IPS DF 6.9 (cell line): ENCODE measurements at places on chromosomes 6 and 20.

DNA sequence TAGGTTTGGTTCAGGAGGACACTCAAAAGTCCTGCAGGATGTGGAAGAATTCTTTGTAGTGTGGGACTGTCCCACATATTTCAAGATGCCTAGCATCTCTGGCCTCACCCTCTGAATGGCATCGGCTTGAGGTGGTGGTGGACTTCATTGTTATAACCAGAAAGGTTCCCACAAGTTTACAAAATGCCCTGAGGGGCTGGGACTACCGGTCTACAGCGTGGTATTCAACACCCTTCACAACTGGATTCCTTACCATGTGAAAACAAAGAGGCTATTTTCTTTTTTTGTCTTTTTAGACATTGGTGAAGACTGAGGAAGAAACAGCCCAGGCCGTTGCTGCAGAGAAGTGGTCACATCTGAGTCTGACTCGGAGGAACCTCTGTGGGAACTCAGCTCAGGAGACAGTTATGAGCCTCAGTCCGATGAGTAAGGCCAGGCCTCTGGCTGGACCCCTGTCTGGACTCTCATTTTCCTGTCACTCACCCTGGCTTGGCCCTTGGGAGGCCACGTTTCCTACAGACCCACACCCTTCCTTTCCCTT, 15.2 kb downstream of the PGBD1 start:
- no peak for DNase-seq

DNA sequence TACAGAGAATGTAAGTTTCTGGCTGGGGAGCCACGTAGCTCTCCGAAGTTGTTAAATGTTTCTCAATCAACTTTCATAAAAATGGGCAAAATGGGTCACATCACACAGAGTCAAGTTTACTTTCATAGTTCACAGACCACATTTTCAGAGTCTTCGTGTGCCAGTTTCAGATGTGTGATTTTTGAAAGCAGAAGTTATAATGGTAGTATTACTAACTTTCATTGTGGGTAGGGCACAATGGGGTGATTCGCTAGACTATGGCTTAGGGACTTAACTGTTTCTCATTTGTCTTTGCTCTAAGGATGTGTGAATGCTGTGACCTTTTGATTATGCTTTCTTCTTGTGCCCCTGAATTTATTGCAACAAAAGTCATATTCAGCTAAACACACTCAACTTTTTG, 109.0 kb upstream of the SUPT3H start:
- no peak for DNase-seq

- no peak for DNase-seq
These were observed 47.9 kb upstream of the CITED2 start for GRCh38 chr6:139422105-139423036.

DNA sequence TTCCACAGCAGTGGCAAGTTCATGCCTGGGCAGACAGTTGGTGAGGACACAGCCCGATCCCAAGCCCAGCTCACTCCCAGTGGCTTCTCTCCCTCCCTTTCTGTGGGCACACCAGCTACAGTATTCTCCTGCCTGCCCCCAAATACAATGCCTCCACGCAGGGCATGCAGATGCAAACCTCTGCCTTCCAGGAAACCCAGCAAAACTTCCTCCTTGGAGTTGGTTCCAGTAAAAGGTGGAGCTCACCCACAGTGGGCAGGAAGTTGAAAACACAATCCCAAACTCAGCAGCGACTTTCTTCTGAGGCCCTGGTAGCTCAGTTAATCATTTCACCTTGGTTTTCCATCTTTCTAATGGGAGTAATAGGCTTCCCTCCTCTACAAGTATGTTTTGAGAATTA, 93.7 kb downstream of the LY86 start:
- no peak for DNase-seq

- no peak for DNase-seq
These were observed 31.8 kb upstream of the PDE7B start for GRCh38 chr6:135819665-135820064.

GRCh38 chr20:21214431-21214830, 88.5 kb downstream of the KIZ start:
- no peak for DNase-seq

GRCh38 chr6:143596866-143597265, 80.9 kb upstream of the PHACTR2 start:
- no peak for DNase-seq

GRCh38 chr6:170233286-170234205, 57.3 kb downstream of the DLL1 start:
- DNase-seq: no peak

DNA sequence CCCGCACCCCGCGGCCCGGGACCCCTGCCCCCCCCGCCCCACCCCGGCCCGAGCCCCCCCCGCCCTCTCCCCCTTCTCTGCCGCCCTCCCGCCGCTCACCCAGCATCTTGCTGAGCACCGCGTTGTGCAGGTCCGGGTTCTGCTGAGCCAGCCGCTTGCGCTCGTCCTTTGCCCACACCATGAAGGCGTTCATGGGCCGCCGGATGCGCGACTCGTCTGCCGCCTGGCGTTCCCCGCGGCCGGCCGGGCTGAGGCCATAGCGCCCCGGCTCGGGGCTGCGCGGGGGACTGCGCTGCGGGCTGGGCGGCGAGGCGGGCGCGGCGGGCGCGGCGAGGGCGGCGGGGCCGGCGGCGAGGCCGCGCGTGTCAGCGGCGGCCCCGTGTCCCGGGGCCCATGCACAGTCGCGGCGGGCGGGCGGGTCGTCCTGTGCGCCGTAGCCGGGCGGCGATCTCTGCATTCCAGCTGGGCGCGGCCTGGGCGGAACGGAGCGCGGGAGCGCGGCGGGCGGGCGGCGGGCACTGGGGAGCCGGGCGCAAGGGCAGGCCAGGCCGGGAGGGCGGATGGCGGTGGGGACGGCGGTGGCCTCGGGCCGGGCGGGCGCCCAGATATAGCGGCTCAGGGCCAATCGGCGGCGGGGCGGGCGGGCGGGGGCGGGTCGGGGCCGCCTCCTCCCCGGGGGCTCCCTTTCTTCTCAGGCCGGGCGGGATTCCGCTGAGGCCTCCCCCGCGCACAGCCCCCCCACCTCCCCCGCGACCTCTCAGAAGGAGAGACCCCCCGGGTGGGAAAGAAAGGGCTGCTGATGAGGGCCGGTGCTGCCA, at the start of gene SOX18:
Gene SOX18, minus strand, starts transcription at position 580 of the 818 bp plus-strand sequence. Its CDS starts 123 bp downstream, at position 457.
- no peak for DNase-seq

GRCh38 chr6:33771146-33772081, 17.5 kb downstream of the LEMD2 start:
- DNase-seq: peak; percentile 82

- no peak for DNase-seq
These were observed 50.6 kb downstream of the LAMA4 start for GRCh38 chr6:112203577-112204349.

- DNase-seq: no peak
These were observed 82.6 kb upstream of the BMP5 start for GRCh38 chr6:55957961-55958422.

- DNase-seq: no peak
These were observed 34.9 kb downstream of the PIGU start for GRCh38 chr20:34642009-34642408.

GRCh38 chr6:7335519-7335918, 22.5 kb upstream of the SSR1 start:
- no peak for DNase-seq

DNA sequence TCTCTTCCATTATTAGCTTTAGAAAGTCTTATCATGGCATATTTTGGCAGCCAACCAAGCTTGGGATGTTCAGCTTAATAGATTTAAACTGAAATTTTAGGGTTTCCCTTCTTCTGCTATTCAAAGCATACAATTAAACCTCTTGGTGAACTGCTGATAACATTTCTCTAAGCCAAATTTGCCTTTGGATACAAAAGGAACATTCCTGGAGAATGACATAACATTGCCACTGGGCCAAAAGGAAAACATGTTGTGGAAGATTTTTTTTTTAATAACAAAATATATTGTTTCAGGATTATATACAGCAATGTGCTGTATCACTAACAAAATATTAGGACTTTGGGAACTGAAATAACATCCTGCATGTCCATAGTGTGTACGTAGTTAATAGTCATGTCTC, 215.1 kb upstream of the TBX18 start:
- DNase-seq: no peak

DNA sequence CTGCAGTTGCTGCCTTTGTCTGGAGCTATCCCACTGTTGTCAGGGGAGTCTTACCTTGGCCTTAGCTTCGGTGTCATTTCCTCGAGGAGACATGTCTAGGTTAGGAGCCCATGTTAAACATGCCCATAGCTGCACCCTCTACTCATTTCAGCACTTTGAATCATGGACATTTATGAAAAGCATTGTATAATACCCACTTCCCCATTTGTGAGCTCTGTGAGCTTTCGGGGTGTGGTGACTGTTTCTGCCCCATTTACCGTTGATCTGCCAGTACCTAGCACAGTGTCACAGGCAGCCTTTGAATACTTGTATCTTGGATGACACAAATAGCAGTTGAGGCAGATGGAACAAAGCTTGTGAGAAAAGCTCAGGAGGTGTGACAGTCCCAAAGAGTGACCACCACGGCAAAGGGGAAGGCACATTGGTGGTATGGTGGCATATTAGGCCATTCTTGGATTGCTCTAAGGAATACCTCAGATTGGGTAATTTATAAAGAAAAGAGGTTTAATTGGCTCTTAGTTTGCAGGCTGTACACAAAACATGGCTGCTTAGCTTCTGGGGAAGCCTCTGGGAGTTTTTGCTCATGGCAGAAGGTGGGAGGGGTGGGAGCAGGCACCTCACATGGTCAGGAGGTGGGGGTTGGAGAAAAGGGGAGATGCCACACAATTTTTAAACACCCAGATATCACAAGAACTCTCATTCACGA, 42.0 kb downstream of the JARID2 start:
- DNase-seq: no peak

- DNase-seq: no peak
These were observed 39.2 kb downstream of the CYP24A1 start for GRCh38 chr20:54134445-54135220.

GRCh38 chr6:45712786-45713185, 302.9 kb downstream of the CLIC5 start:
- DNase-seq: no peak

GRCh38 chr6:36099869-36100483, 30.3 kb upstream of the MAPK13 start:
- DNase-seq: no peak

- DNase-seq: no peak
These were observed 144.7 kb downstream of the SCML4 start for GRCh38 chr6:107679457-107679856.

DNA sequence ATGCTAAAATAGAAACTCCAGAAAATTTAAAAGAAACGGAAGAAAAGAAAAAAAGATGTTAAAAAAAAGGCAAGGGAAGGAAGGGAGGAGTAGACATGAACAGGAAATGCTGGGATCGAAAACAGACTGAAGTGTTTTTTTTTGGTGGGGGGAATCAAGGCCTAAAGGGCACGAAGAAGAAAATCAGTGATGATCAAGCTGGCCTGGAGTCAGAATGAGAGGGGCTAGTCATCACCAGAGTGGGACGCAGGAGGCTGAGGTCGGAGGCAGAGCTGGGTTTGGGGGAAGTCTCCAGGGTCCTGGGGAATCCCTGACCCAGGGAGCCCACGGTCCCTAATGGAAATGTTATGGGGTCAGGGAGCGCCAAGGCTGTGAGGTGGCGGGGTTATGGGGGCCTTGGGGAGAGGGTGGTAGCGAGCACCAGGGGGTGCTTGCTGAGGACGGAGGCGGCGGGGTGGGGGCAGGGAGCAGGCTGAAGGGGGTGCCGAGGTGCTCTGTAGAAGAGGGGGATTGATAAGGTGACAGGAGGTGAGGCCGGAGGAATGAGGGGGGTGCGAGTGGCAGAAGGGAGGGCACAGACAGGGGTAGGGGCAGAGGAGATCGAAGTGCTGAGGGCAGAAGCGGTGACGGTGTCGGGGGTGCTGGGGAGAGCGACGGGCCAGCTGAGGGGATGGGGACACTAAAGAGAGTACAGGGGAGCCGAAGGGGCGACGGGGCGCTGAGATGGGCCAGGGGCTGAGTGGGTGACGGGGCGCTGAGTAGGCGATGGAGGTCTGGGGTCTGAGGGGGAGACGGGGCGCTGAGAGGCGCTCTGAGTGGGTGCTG, 684 bp downstream of the ZNFX1 start:
- no peak for DNase-seq

GRCh38 chr20:50242178-50242514, 51.5 kb downstream of the CEBPB start:
- DNase-seq: no peak

GRCh38 chr20:24808616-24809015, 140.5 kb upstream of the CST7 start:
- no peak for DNase-seq

DNA sequence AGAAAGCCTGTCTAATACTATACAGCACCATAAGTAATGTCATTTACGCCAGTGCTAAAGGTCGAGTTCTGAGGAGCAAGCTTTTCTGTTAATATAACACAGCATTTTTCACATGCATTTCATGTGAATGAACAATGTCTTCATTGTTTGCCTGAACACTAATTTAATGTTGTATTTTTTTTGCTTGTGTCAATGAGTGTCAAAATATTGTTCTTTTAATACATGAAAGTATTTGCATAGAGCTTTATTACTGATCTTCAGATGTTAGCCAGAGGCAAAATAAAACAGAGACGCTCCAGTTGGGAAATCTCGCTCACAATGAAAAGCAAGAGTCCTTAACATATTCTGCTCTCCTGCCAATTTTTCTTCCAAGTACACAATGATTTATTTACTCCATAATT, 151.8 kb downstream of the FOXC1 start:
- DNase-seq: no peak

GRCh38 chr6:132380358-132381029, 20.8 kb downstream of the MOXD1 start:
- no peak for DNase-seq

DNA sequence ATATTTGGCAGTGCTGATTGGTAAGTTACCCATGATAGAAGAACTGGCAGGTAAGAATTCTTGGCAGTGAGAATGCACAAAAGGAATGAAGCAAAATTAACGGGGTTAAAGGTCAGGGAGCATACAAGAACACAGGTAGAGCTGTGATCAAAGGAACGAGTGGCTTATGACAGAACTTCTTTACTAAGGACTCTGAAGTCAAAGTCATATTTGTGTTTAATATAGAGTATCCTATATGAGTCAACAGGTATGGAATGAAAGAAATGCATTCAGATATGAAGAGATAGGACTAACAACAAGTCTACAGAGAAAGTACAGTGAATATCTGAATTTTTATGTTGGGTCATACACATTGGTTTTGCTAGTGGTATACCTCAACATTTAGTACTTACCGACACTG, 209.0 kb upstream of the CITED2 start:
- DNase-seq: no peak

- no peak for DNase-seq
These were observed 26.7 kb downstream of the PKIG start for GRCh38 chr20:44609006-44609515.

GRCh38 chr6:44590471-44590870, 203.0 kb downstream of the CDC5L start:
- no peak for DNase-seq

DNA sequence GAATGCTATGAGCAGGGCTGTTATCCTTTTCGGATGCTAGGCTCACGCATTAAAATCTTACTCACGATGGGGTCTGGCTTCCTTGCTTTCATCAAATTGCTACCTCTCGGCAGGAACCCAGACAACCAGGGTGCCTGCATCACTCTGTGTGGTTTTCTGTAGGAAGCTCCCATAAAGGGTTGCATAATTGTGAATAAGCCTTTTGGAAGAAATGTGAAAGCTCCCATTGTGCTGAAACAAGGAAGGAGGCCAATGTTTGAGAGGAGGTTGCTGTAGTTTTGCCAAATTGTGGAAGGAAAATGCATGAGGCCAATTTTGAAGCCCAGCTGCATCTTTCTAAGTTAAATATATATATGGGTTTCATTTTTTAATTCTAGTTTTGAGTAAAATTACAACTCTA, 615.5 kb downstream of the C6orf118 start:
- no peak for DNase-seq

GRCh38 chr20:48019940-48020339, 234.7 kb upstream of the SULF2 start:
- no peak for DNase-seq

GRCh38 chr6:21321076-21321475, 272.5 kb upstream of the SOX4 start:
- DNase-seq: no peak
